ENCODE measurements at places on chromosomes 6 and 20. TPM values are rescaled to one million over a fixed set of nuclear protein-coding genes. Genes with fewer than 3 reads are reported as not detected.

GRCh38 chr6:1607516-1608221, 2.0 kb upstream of the FOXC1 start:
- peak; percentile 69 for DNase-seq
- peaks cover 69% of the 10 kb centered on the region for H3K27me3 ChIP-seq
- no peaks in the 10 kb centered on the region for H3K36me3 ChIP-seq

DNA sequence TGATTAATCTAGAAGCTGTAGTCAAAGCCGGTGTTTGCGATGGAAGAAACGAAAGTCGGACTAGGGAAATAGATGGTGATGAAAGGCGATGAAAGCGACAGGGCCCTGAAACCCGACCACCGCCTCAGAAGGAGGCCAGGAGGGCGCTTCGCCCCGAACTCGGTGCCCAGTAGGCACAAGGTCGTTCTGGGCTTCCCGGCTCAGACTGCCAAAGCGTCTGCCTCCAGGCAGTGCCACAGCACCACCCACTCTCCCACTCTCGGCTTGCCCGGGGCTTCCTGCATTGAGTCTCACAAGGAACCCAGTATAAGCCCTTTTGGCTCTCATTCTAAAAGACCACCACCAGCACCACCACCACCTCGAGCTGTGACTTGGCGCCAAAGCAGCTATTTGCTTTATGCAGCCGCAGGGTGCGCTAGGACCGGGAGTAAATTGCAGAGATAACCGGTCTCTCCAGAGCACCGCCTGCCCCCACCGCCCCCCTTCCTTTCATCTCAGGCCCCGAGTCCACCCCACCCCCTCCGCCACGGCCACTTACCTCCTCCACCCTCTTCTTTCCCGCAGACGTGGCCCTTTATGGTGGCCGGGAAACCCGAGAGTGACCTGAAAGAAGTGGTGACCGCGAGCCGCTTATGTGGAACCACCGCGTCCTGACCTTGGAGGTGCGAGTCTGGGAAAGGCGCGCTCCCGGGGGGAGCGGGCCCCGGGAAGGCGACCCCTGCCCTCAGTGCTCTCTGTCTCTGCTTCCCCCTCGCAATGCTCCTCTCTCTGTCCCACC, 2.4 kb downstream of the TCF21 start:
- H3K27ac ChIP-seq: no peak overlapping the region
- no peaks in the 10 kb centered on the region for H3K36me3 ChIP-seq
- peaks cover 77% of the 10 kb centered on the region for H3K27me3 ChIP-seq
- H3K4me1 ChIP-seq: peaks cover 25% of the 10 kb centered on the region
- peak; percentile 47 for DNase-seq
- peak overlapping the region; percentile 46 for H3K4me3 ChIP-seq

GRCh38 chr6:156430386-156430785, 346.8 kb upstream of the ARID1B start:
- no peak for DNase-seq
- H3K36me3 ChIP-seq: no peaks in the 10 kb centered on the region
- H3K4me3 ChIP-seq: no peak overlapping the region
- H3K4me1 ChIP-seq: no peaks in the 10 kb centered on the region
- no peak overlapping the region for H3K27ac ChIP-seq

GRCh38 chr20:59811681-59812171, 121.7 kb downstream of the SYCP2 start:
- H3K36me3 ChIP-seq: no peaks in the 10 kb centered on the region
- H3K27me3 ChIP-seq: no peaks in the 10 kb centered on the region
- DNase-seq: no peak
- H3K4me1 ChIP-seq: no peaks in the 10 kb centered on the region
- H3K27ac ChIP-seq: no peak overlapping the region
- no peak overlapping the region for H3K4me3 ChIP-seq

- no peak overlapping the region for H3K27ac ChIP-seq
- H3K4me1 ChIP-seq: peaks cover 4% of the 10 kb centered on the region
- no peaks in the 10 kb centered on the region for H3K27me3 ChIP-seq
- no peak for DNase-seq
Observed at GRCh38 chr20:50977066-50978021, 18.7 kb downstream of the MOCS3 start.

DNA sequence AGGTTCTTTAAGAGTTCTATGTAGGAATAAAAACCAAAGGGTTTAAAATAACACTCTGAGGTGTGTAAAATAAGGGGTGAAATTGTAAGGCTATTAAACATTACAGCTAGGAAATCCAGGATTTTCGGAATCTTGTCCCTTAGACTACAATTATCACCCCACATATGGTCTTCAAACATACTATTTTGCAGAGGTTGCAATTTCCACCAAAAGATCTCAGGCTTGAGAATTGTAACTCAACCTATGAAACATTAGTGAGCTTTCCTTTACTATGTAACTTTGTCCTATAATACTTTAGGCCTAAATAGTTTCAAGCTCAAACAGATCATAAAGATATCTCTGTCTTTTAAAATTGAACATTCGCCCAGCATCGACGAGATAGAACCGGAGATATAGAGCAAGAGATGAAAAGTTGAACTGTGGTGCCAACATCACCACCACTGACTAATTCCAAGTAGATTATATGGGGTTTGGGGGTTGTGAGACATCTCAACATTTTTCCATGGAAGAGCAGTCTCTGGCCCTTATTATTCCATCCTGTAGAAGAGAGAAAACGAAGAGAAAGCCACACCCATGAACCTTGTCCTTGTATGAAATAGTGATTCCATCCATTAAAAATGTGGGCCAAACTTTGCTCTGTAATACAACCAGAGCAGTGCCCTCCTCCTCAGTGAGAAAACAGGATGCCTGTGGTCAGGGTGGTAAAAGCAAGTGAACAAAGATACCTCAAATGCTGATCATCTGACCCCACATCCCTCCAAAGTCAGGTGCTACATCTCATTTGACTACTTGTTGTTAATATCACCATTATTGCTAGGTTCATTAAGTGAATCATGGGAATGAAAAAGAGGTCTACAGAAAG, 284.5 kb upstream of the GJE1 start:
- H3K27me3 ChIP-seq: no peaks in the 10 kb centered on the region
- no peak for DNase-seq
- H3K4me3 ChIP-seq: no peak overlapping the region
- H3K36me3 ChIP-seq: no peaks in the 10 kb centered on the region

DNA sequence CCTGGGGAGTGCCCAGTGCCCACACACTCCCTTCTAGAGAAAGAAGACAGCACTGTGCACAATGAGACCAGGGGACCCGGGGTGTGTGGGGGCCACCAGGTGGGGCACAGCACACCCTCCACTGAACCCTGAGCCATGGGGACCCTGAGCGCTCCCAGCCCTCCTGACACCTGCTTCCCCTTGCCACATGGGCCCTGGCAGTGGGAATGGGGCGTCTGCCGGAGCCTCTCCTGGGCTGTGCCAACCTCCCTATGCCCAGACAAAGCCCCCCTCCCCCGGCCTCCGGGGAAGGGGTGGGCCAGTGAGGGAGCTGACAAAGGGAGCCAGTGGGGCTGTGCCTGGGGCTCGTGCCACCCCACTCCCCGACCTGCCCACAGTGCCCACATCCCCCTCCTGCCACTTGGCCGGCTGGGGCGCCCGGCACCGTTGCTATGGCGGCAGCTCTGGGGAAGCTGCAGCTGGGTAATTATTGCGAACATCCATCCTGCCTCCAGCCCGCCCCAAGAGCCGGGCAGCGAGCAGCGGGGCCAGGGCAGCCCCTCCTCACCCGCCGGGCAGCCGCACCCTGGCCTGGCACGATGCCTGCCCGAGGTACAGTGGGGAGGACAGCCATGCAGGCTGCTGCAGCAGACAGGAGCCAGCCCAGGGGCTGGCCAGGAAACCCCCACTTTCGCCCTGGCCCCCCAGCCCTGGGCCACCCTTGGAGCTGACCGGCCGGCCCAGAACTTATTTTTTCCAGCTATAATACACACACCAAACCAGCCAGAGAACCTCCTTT, 41.9 kb upstream of the NOL4L start:
- no peak overlapping the region for H3K27ac ChIP-seq
- H3K27me3 ChIP-seq: no peaks in the 10 kb centered on the region

- no peak for DNase-seq
- no peaks in the 10 kb centered on the region for H3K4me1 ChIP-seq
- H3K27me3 ChIP-seq: no peaks in the 10 kb centered on the region
- H3K27ac ChIP-seq: no peak overlapping the region
- no peak overlapping the region for H3K4me3 ChIP-seq
Observed at GRCh38 chr6:118218156-118218555, 311.1 kb downstream of the SLC35F1 start.

- no peaks in the 10 kb centered on the region for H3K27me3 ChIP-seq
- no peak overlapping the region for H3K4me3 ChIP-seq
- DNase-seq: peak; percentile 35
- no peak overlapping the region for H3K27ac ChIP-seq
Observed at GRCh38 chr20:56440346-56441007, 27.9 kb upstream of the RTF2 start.

DNA sequence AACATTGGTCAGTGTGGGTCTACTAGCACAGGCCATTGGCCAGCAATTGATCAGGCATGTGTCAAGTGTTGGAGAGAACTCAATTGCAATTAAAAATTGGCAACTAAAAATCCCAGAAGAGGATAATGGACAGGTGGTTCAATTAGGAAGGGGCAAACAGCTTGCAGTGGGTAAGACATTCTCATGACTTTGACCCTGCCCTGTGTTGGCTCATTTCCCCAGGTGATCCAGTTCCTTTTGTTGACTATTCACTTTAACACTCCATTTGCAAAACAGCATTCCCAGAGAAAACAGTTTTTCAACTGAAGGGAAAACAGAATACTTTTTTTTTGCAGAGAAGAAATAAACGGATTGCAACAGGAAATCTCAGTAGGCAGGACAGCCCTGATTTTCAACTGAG, 28.9 kb upstream of the SCGN start:
- no peak for DNase-seq
- no peak overlapping the region for H3K27ac ChIP-seq
- no peaks in the 10 kb centered on the region for H3K27me3 ChIP-seq
- H3K4me3 ChIP-seq: no peak overlapping the region
- H3K4me1 ChIP-seq: peaks cover 4% of the 10 kb centered on the region
- H3K36me3 ChIP-seq: no peaks in the 10 kb centered on the region

DNA sequence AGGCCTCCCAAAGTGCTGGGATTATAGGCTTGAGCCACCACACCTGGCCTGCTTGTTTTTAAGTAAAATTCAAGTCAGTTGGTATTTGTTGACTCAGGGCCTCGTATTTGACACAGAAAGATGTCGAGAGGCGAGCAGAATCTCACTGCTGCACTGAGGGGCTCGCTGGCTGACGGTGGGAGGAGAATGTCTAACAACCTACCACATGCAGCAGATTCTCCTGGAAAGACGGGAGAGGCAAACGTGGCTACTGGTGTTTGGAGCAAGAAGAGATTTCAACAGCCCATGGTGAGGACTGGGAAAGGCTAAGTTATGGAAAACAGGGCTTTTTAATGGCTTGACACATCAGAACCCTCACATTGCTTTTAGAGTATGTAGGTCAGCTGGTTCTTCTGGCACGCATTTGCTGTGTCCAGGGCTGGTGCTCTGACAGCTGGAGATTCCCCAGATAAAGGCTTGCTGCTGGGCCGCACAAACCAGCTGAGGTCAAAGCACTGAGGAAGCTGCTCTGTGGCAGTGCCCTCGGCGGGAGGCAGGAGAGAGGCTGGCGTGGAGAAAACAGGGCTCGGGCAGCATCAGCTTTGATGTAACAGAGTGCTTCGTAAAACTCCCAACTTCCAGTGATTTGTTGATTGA, 84.2 kb upstream of the FRMD1 start:
- no peaks in the 10 kb centered on the region for H3K4me1 ChIP-seq
- H3K4me3 ChIP-seq: no peak overlapping the region
- H3K27ac ChIP-seq: no peak overlapping the region
- H3K36me3 ChIP-seq: no peaks in the 10 kb centered on the region
- no peak for DNase-seq

DNA sequence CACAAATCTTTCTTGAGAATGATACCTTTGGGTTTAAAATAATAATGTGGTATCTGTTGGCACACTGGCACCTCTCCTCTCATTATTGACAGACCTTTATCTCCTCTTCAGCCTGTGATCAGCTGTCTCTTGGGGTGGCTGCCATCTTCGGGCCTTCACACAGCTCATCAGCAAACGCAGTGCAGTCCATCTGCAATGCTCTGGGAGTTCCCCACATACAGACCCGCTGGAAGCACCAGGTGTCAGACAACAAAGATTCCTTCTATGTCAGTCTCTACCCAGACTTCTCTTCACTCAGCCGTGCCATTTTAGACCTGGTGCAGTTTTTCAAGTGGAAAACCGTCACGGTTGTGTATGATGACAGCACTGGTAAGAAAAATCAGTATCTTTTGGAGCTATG, 232.8 kb downstream of the GRIK2 start:
- no peaks in the 10 kb centered on the region for H3K4me1 ChIP-seq
- H3K27ac ChIP-seq: no peak overlapping the region
- H3K36me3 ChIP-seq: no peaks in the 10 kb centered on the region
- H3K27me3 ChIP-seq: no peaks in the 10 kb centered on the region
- no peak overlapping the region for H3K4me3 ChIP-seq

DNA sequence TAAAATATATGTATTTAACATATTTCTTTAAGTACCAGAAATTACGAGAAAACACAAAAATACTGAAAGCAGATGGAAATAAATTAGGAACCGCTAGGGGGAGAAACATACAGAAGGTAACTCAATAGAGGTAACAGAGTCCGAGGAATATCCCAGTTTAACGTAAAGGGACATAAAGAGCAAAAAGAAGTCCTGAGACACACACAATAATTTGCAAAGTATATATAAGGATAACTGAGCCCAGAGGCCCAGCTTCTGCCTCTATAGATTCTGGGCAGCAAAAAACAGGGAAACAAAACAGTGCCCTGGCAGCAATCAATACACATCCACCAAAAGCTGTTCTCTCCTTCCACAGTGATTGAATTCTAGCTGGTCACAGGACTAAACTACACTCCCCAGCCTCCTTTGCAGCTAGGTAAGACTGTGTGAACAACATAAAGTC, 15.1 kb downstream of the TBC1D32 start:
- H3K27ac ChIP-seq: no peak overlapping the region
- DNase-seq: peak; percentile 15
- H3K4me3 ChIP-seq: no peak overlapping the region
- H3K36me3 ChIP-seq: peaks cover 1% of the 10 kb centered on the region
- H3K4me1 ChIP-seq: no peaks in the 10 kb centered on the region
- H3K27me3 ChIP-seq: no peaks in the 10 kb centered on the region

Gene CRISP1
- not detected for total RNA-seq

Gene SLC22A7
- total RNA-seq: not detected

Gene FNDC1
- total RNA-seq: not detected

Gene KHDC1
- total RNA-seq: 2.9 TPM

Gene TSPYL4
- 20.6 TPM for total RNA-seq

Gene LST1
- 9.5 TPM for total RNA-seq

Gene PREX1
- 99.4 TPM for total RNA-seq

Gene SNHG17
- 49.6 TPM for total RNA-seq

Gene FAM217A
- total RNA-seq: not detected

Gene HLA-DQB2
- total RNA-seq: 112 TPM

Gene C4A
- total RNA-seq: 11.1 TPM

Gene PLA2G7
- total RNA-seq: 0.63 TPM

All from B cell (primary cell).